AG04449 (cell line): ENCODE measurements at places on chromosomes 5 and 9.

DNA sequence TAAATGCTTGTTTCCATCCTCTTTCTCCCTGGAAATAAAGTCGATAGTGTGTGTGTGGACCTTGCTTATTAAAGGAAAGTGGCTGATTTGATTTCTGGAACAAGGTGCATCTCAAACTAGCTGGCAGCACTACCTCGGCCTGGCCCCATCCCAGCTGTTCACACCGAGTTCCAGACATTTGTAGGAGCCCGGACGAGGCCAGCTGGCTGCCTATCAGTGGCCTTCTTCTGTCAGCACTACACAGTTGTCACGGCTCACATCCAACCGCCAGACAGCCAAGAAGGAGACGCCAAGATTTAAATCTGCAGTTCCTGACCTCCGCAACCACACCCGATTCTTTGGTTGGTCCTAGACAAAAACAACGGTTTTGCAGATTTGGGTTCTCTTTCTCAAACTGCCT, 63.6 kb downstream of the PALM2AKAP2 start:
- no peak for DNase-seq

- no peak for DNase-seq
Measured at GRCh38 chr5:135740475-135740874, 94.0 kb upstream of the SLC25A48 start.

- DNase-seq: peak; percentile 23
Measured at GRCh38 chr9:132160802-132161742, 786 bp upstream of the NTNG2 start.

GRCh38 chr5:107466233-107466769, 204.4 kb downstream of the EFNA5 start:
- peak; percentile 59 for DNase-seq

GRCh38 chr9:71985297-71985911, 74.0 kb downstream of the C9orf85 start:
- no peak for DNase-seq

DNA sequence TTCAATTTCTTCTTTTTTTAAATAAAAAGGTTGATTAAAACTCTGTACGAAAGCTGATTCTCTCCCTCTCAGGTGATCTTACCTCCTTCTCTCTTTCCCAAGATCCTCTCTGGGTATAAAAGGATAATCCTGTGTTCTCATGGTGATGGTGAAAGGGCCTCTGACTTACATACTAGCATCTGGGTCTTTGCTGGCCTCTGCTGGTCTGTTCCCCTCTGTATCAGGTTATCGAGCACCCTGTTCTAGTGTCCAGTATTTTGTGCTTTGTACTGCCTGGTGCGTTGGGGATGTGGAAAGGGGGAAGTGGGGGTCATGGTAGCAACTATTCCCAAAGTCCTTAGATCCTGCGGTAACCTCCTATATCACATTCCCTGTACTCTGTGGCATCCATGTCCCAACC, 328.9 kb downstream of the NR2F1-AS1 start:
- DNase-seq: no peak

DNA sequence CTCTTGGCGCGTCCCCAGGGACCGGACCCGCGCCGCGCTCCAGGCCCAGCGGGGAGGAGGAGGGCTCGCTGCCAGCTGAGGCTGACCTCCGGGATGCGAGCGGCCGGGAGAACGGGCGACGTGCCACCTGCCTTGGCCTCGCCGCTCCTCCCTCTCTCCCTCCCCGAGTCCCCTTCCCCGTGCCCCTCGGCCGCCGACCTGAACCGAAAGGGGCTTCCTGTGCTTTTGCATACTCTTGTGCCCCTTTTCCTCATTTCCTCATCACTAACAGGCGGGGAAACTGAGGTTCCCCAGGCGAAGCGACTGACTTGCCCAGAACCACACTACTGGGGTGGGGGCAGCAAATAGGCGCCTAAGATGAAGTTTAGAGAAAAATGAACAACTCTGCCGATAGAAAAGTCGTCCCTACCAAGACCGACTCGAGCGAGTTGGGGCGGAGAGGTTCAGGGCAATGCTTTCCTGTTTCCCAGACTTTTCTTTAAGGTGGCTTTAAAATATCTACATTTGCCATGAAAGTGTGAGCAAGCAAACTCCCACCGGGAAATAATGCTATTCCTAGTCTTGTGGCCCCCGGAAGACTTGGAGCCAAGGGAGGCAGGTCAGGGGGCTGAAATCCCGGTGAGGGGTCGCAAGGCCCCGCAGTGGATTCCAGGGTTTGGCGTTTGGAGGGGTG, 580 bp upstream of the DUSP1 start:
- DNase-seq: no peak

GRCh38 chr9:129131300-129132145, 20.3 kb downstream of the PTPA start:
- DNase-seq: no peak

GRCh38 chr5:5736007-5736406, 313.5 kb downstream of the ICE1 start:
- no peak for DNase-seq

- DNase-seq: no peak
Measured at GRCh38 chr9:130225071-130225470, 40.5 kb upstream of the HMCN2 start.

GRCh38 chr9:136124976-136125692, 6.5 kb upstream of the TMEM250 start:
- no peak for DNase-seq

DNA sequence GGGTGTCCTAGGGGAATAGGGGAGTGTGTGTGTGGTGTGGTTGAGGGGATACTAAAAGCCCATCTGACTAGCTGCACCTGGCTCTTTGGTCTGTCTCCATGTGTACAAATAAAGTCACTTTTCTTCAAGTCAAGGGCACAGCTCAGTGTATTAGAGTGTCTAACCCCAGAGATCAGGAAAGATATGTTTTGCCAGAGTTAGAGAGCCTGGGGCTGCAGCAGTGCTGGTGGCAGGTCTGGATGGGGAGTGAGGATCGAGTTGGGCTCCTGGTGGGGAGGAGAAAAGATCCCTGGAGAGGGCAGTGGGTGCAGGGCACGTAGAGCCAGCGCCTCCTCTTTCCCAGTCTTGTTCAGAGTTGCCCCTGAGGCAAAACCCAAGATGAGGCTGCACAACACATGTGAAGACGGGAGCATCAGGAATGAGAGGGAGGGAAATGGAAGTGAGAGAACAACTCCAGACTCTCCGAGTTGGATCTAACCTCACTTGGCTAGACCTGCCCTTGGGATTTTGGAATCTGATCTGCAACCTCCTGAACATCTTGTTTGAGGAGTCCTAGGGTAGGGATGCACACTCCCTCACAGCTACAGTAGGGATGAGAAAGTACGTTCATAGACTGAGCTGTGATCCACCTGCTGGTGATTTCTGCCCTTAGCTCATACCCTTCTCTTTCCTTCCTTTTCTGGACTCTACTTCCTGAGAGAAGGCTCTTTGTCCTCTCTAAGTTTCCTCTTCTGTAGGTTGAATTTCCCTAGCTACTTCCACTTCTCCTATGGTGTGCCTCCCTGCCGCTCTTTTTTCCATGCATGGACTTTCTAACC, 309.9 kb downstream of the ZSWIM6 start:
- no peak for DNase-seq

DNA sequence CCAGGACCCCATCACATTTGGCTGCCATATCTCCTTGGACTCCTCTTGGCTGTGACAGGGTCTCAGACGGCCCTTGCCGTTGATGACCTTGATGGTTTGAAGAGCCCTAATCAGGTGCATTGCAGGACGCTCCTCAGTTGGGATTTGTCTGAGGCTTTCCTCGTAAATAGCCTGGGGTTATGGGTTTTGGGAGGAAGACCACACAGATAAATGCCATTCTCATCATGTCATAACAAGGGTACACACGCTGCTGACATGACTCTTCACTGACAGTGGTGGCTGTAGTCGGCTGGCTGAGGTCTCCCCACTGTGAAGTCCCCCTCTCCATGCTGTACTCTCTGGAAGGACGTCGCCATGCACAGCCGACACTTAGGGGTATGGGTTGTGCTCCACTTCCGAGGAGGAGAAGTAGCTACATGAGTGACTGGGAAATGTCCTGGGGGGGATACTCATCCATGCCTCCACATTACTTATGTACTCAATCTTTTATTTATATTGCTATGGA, 42.9 kb upstream of the SPTLC1 start:
- no peak for DNase-seq

- no peak for DNase-seq
Measured at GRCh38 chr5:137345396-137345795, 153.7 kb downstream of the SPOCK1 start.

DNA sequence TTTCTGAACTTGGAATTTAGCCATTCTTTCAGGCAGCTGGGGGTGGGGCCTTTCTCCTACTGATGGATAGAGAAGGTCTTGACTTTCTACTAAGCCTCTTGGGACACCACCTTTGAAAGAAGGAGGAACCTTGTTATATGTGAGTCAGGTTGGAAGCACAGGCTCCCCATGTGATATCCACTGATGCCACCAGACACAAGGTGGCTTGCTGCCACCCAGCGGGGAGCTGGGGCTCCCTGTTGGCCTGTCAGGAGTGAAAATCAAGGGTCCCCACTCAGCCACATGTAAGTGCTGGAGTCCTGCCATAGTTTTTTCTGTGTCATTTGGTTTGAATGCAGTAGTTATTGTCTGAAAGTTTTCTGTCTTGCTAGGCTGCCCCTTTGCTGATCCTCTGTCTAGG, 252.4 kb upstream of the NFIL3 start:
- DNase-seq: no peak

DNA sequence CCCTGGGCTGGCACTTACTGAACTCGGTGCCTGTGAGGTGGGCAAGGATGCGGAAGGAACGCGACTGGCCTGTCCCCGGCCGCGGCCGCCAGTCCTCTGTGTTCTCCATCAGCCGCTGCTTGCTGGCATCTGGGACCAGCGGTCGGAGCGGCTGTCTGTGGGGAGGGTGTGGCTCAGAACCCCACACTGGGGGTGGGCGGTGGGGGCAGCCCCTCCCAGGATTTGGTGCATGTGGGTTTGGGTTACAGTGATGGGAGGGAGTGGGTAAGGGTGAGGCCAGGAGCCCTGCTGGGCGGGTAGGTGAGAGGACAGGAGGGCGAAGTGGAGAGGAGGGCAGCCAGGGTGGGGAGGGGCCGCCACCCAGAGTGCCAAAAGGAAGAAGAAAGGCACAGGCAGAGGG, 6.4 kb downstream of the PDLIM7 start:
- DNase-seq: no peak

DNA sequence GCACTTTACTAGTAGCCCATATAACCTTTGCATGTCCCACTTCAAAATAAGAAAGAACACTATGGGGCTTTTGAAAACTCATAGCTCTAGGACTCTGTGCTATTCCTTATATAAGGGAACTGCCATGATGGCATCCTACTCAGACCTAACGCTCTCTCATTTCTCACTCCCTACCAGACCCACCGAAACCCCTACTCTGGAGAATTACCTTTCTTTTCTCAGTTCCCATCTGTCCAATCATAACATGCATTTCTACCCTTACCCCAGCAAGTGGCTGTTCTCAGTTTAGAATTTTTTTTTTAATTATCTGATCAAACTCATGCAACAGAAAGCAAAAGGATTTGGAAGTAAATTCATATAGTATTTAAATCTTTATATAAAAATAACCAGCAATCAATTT, 27.3 kb downstream of the CARNMT1 start:
- no peak for DNase-seq

GRCh38 chr5:164358531-164359259, 853.3 kb downstream of the MAT2B start:
- peak; percentile 46 for DNase-seq

DNA sequence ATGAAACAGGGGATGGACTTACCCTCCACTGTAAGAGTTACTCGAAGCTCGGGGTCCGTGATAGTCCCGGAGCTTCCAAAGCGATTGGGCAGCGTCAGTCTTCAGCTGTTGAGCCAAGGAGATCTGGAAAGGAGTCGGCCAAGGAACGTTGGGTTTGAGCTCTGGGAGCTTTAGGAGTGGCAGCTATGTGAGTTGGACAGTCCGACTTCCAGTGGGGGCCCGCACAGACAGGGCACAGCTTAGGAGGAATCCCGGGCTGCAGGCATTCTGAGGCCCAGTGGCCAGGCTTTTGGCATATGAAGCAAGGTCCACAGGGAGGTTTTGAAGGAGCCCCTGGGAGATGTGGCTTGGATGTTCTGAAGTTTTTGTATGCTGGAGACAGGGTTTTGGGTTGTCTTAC, 72.7 kb downstream of the PHAX start:
- no peak for DNase-seq

DNA sequence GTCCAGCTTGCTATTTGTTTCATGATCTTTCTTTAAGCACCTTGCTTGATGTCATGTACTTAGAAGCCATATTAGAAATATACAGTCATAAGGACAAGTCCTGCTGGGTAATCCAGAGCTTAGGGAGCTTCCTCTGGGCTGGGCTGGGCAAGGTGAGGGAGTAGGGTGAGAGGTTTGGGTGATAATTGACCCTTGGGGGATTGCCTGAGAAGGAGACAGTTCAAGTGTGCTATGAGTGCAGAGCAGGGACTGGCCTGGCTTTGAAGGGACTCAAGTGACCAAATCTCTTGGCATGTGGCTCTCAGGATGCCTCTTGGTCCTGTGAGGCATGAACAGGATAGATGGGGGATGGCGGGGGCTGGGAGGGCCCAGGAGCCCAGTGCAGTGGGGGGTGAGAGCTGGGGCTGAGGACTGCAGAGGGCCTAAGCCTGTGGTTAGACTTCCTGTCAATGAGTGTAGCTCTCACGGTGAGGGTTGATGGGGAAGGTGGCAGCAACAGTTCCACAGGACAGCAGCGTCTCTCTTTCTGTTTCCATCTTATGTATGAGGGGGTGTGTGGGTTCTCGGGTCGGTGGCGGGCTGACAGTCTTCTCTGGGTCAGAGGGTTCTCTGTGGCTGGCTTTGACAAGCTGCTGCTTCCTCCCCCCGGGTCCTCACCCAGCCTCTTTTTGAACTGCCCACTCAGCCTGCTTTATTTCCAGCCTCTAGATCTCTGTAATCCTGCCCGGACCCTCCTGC, 53.5 kb downstream of the RGS3 start:
- no peak for DNase-seq

GRCh38 chr5:151758141-151758429, 346 bp downstream of the ATOX1 start:
- DNase-seq: no peak

DNA sequence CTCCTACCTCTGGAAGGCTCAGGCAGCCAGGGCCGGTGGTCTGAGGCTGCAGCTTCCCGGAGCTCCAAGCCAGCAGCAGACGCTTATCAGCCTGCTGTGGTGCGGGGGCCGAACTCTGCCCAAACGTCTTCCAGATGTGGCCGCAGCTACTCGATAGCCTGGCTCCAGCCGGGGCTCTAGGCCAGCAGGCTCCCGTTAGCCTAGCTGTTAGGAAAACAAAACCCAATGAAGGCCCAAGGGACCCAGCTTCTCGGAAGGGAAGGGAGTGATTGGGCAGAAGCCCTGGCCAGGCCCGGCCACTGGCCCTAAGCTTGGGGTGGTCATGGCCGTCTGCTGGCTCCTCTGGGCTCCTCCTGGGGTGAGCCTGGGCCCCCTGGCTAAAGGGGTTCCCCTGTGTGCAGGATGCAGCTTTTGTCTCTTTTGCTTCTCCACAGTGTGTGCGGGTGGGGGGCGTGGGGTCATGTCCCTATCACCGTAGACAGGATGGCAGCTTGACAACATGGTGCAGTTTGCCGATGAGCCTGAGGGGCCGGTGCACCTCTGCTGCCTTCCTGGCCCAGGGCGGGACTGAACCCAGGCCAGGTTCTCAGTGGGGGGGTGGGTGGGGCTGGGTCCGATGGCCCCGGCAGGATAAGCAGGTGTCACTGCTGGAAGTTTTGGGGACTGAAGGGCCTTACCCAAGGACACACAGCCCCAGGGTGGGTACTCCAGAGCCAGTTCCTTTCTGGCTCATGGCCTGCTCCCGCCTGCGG, 18.7 kb downstream of the MYMK start:
- no peak for DNase-seq

- DNase-seq: peak; percentile 76
Measured at GRCh38 chr5:86909418-86910295, 291.9 kb downstream of the COX7C start.

- no peak for DNase-seq
Measured at GRCh38 chr9:90333226-90333625, 309.4 kb downstream of the DIRAS2 start.
